ENCODE measurements at places on chromosomes 4 and X. TPM values are rescaled to one million over a fixed set of nuclear protein-coding genes. Genes with fewer than 3 reads are reported as not detected.

DNA sequence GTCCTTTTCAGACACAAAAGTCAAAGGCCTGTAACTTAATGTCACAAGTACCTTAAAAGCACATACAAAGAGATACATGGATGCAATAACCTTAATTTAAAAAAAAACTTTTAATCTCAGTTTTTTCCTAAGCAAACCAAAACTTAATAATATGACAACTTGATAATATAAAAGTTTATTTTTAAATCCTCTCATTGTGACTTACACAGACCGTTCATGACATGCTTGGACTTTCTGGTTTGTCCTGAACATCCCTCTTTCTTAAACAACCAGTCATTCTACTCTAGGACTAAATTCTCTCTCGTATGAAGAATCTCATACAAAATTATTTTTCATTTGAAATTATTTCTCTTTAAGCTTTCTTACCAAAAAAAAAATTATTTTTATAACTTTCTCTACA, 43.1 kb upstream of the CYP2U1 start:
- H3K4me1 ChIP-seq: no peaks in the 10 kb centered on the region
- no peak overlapping the region for H3K4me3 ChIP-seq
- no peak overlapping the region for H3K27ac ChIP-seq
- H3K27me3 ChIP-seq: no peaks in the 10 kb centered on the region
- no peak for DNase-seq

- no peaks in the 10 kb centered on the region for H3K4me1 ChIP-seq
- H3K36me3 ChIP-seq: no peaks in the 10 kb centered on the region
- H3K27ac ChIP-seq: no peak overlapping the region
- H3K27me3 ChIP-seq: no peaks in the 10 kb centered on the region
- no peak for DNase-seq
Observed at GRCh38 chrX:55480390-55481062, 9.1 kb downstream of the USP51 start.

DNA sequence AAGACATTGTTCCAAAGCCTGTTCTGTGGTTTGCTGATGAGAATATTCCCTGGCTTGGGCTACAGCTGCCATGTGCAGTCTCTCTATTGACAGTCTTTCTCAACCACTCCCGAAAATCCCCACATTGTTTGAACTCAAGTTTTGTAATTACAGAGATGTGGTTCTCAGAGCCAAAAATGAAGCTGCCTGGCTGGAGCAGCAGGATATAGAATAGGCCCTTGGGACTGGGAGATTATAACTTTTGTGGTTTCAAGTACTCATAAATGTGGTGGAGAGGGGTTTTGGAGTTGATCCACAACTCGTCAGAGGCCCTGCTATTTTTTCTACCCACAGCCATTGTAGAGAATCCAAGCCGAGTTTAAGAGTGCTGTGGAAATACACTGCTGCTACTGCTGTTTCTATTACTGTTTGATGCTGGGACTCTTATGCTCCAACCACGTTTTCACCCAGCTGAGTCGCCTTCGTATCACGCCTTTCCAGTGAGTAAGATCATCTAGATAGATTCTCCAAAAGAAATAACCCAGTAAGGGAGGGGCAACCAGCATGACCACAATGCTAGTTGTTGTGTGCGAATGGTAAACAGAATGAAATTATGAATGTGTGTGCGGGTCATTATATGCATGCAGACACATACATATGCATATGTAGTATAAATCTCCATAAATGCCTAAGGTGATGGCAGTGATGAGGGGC, 57.1 kb upstream of the ATXN3L start:
- DNase-seq: no peak
- H3K36me3 ChIP-seq: no peaks in the 10 kb centered on the region
- no peak overlapping the region for H3K4me3 ChIP-seq
- H3K27ac ChIP-seq: no peak overlapping the region
- no peaks in the 10 kb centered on the region for H3K27me3 ChIP-seq

- DNase-seq: no peak
- no peaks in the 10 kb centered on the region for H3K4me1 ChIP-seq
- H3K27ac ChIP-seq: no peak overlapping the region
- no peaks in the 10 kb centered on the region for H3K27me3 ChIP-seq
- no peak overlapping the region for H3K4me3 ChIP-seq
- H3K36me3 ChIP-seq: no peaks in the 10 kb centered on the region
Observed at GRCh38 chr4:38237139-38237538, 276.9 kb downstream of the PTTG2 start.

DNA sequence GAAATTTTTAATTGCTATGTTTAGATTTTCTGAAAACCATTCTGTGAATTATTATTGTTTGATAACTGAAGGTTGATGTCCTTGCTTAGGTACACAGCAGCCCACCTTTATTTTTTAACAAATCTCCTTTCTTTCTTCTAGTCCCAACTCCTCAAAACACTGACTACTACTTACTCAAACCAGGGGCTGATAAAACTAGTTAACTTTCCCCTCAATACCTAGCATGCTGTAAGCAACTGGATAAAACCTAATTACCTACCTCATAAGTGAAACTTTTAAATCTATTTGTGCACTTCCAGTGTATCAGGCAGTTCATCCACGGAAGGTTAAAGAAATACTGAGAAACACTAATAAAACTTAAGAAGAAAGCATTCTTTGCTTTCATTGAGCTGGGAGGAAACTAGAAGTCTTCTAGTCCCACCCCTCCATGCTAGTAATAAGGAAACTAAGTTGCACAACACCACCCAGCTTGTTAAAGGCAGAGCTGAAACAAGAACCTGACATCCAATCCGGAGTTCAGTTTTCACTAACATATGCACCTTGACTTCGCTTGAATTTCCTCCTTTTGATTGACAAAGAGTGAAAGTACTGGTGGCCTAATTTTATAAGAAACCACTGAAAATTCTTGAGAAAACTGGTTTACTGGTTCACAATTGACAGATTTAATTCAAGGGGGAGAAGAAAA, 180.2 kb upstream of the TET2 start:
- H3K36me3 ChIP-seq: no peaks in the 10 kb centered on the region
- no peak overlapping the region for H3K27ac ChIP-seq
- no peaks in the 10 kb centered on the region for H3K27me3 ChIP-seq
- no peaks in the 10 kb centered on the region for H3K4me1 ChIP-seq
- DNase-seq: no peak

- H3K27ac ChIP-seq: no peak overlapping the region
- no peaks in the 10 kb centered on the region for H3K27me3 ChIP-seq
- H3K4me1 ChIP-seq: no peaks in the 10 kb centered on the region
Observed at GRCh38 chr4:53100501-53101190, 238.5 kb downstream of the RASL11B start.

- H3K27me3 ChIP-seq: no peaks in the 10 kb centered on the region
- H3K27ac ChIP-seq: peak overlapping the region; percentile 3
- H3K36me3 ChIP-seq: no peaks in the 10 kb centered on the region
- peaks cover 4% of the 10 kb centered on the region for H3K4me1 ChIP-seq
Observed at GRCh38 chr4:123876143-123876542, 479.5 kb downstream of the SPRY1 start.

DNA sequence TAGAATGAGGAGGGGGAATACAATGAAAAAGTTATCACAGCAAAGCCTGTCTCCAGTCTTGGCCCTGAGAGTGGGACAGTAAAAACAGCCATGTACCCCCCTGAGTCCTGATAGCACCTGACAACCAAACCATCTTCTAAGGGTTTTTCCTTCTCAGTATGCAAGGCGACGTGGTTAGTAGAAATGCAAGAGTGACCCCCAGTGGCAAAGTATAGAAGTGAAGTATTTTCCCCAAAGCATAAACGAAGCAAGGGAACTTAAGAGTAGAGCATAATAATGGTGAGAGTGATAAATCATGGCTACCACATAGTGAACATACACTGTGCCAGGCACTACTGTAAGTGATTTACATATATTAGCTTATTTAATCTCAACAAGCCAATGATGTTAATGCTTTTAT, 52.8 kb downstream of the FAM47C start:
- H3K4me3 ChIP-seq: no peak overlapping the region
- no peaks in the 10 kb centered on the region for H3K36me3 ChIP-seq
- no peak overlapping the region for H3K27ac ChIP-seq
- H3K27me3 ChIP-seq: no peaks in the 10 kb centered on the region
- H3K4me1 ChIP-seq: no peaks in the 10 kb centered on the region

GRCh38 chr4:101066626-101067170, 280.6 kb downstream of the PPP3CA start:
- H3K4me1 ChIP-seq: no peaks in the 10 kb centered on the region
- no peaks in the 10 kb centered on the region for H3K27me3 ChIP-seq
- H3K27ac ChIP-seq: no peak overlapping the region
- no peak for DNase-seq
- H3K36me3 ChIP-seq: no peaks in the 10 kb centered on the region

- H3K36me3 ChIP-seq: no peaks in the 10 kb centered on the region
- no peaks in the 10 kb centered on the region for H3K4me1 ChIP-seq
- no peak for DNase-seq
- no peak overlapping the region for H3K4me3 ChIP-seq
- H3K27ac ChIP-seq: no peak overlapping the region
- H3K27me3 ChIP-seq: no peaks in the 10 kb centered on the region
Observed at GRCh38 chr4:71711044-71711984, 72.6 kb downstream of the GC start.

DNA sequence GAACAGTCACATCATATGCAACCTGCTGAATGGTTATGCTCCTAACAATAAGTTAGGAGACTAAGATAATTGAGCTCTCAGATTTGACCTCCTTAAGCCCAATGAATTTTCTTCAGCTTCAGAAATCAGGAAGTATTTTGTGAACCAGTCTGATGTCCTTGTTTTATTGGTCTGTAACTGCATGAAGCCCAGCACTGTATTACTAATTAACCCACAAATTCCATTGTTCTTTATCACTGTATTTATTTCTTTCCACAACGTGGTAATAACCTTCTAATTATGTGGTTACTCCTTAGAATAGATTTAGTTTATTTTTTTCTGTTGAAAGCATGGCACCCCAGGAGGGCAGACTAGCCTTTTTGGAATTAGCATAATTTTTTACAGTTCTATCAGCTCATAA, 3.9 kb upstream of the MFAP3L start:
- no peak overlapping the region for H3K27ac ChIP-seq
- H3K4me1 ChIP-seq: peaks cover 5% of the 10 kb centered on the region
- no peak for DNase-seq
- H3K27me3 ChIP-seq: no peaks in the 10 kb centered on the region
- H3K4me3 ChIP-seq: no peak overlapping the region

DNA sequence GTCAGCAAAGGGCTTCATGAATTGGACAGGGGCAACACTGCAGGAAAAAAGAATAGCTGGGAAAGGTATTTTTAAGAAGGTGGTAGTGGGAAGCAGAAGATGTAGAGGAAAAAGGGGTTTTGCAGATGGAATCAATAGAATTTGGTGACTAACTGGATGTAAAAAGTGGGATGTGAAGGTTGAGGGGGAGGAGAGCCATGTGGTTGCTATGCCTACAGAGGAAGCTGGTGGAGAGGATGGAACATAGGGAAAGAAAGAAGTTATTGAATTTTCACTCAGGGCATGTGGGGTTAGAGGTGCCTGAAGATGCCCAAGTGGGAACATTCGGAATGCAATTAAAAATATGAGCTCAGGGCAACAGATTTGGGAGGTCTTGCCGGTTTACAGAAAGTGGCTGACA, 33.0 kb downstream of the REELD1 start:
- H3K4me1 ChIP-seq: no peaks in the 10 kb centered on the region
- H3K27me3 ChIP-seq: no peaks in the 10 kb centered on the region
- H3K4me3 ChIP-seq: no peak overlapping the region
- DNase-seq: no peak
- H3K27ac ChIP-seq: no peak overlapping the region

GRCh38 chr4:147683188-147683591, 773 bp downstream of the PRMT9 start:
- peak overlapping the region; percentile 92 for H3K27ac ChIP-seq
- no peaks in the 10 kb centered on the region for H3K36me3 ChIP-seq
- peaks cover 24% of the 10 kb centered on the region for H3K4me1 ChIP-seq
- peak overlapping the region; percentile 86 for H3K4me3 ChIP-seq
- no peaks in the 10 kb centered on the region for H3K27me3 ChIP-seq

- H3K4me1 ChIP-seq: no peaks in the 10 kb centered on the region
- no peaks in the 10 kb centered on the region for H3K27me3 ChIP-seq
- H3K27ac ChIP-seq: no peak overlapping the region
- no peaks in the 10 kb centered on the region for H3K36me3 ChIP-seq
- DNase-seq: no peak
Observed at GRCh38 chr4:127555106-127555505, 77.7 kb upstream of the INTU start.

- no peaks in the 10 kb centered on the region for H3K36me3 ChIP-seq
- H3K27ac ChIP-seq: no peak overlapping the region
- H3K4me1 ChIP-seq: no peaks in the 10 kb centered on the region
- no peaks in the 10 kb centered on the region for H3K27me3 ChIP-seq
- no peak for DNase-seq
Observed at GRCh38 chr4:99965173-99965572, 15.1 kb upstream of the H2AZ1 start.

DNA sequence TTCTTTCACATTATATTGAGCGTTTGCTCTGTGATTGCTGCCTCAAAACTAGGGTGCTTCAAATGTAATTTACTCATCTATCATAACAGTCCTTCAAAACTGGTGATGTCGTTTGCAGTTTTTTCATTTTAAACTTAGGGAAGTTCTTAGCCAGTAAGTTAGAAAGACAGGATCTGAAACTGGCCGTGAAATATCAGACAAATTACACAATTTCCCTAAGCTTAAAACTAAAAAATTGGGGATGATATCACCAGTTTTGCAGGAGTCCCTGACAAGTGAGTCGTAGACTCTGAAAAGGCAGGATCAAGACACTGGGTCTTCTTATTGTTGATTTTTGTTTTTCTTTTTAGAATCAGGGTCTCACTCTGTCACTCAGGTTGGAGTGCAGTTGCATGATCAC, 44.8 kb downstream of the MOB1B start:
- no peak for DNase-seq
- H3K27me3 ChIP-seq: no peaks in the 10 kb centered on the region
- H3K4me3 ChIP-seq: no peak overlapping the region
- no peaks in the 10 kb centered on the region for H3K36me3 ChIP-seq

Gene GABRQ
- 0.04 TPM for total RNA-seq

Gene LRP2BP
- total RNA-seq: 0.79 TPM

Gene RHOH
- total RNA-seq: 1.2 TPM

Gene DUX4
- total RNA-seq: not detected

Gene TLR10
- total RNA-seq: not detected

Gene ALPK1
- total RNA-seq: 8.1 TPM

Gene MAGEA2
- total RNA-seq: not detected

Data from right atrium auricular region (tissue), 2 donors.